ENCODE measurements at places on chromosomes 12 and 14. TPM values are rescaled to one million over a fixed set of nuclear protein-coding genes. Genes with fewer than 3 reads are reported as not detected.

KRT77 gene
- not detected for total RNA-seq

C12orf50 gene
- not detected for total RNA-seq

TBC1D30 gene
- total RNA-seq = under 0.01 TPM

RERGL gene
- total RNA-seq = not detected

KLHL33 gene
- under 0.01 TPM for total RNA-seq

ATP5F1B gene
- 476 TPM for total RNA-seq

TNFAIP2 gene
- total RNA-seq = 69.7 TPM

RASSF9 gene
- 0.14 TPM for total RNA-seq

NGB gene
- not detected for total RNA-seq

KRT72 gene
- total RNA-seq = not detected

GIT2 gene
- 62.4 TPM for total RNA-seq

RTN1 gene
- 0.22 TPM for total RNA-seq

DLK1 gene
- total RNA-seq = not detected

TMEM117 gene
- total RNA-seq = 10.5 TPM

B4GALNT3 gene
- total RNA-seq = not detected

KRT3 gene
- not detected for total RNA-seq

DAD1 gene
- 227 TPM for total RNA-seq

OR6J1 gene
- not detected for total RNA-seq

FOXG1 gene
- total RNA-seq = under 0.01 TPM

FBXO21 gene
- 54.7 TPM for total RNA-seq

PLD4 gene
- not detected for total RNA-seq
